T-helper 17 cell (primary cell): ENCODE measurements at places on chromosomes 2 and 18.

- no peak for DNase-seq
Measured at GRCh38 chr2:100180503-100180902, 38.1 kb upstream of the AFF3 start.

GRCh38 chr18:41326311-41326710, 628.7 kb upstream of the PIK3C3 start:
- DNase-seq = no peak

DNA sequence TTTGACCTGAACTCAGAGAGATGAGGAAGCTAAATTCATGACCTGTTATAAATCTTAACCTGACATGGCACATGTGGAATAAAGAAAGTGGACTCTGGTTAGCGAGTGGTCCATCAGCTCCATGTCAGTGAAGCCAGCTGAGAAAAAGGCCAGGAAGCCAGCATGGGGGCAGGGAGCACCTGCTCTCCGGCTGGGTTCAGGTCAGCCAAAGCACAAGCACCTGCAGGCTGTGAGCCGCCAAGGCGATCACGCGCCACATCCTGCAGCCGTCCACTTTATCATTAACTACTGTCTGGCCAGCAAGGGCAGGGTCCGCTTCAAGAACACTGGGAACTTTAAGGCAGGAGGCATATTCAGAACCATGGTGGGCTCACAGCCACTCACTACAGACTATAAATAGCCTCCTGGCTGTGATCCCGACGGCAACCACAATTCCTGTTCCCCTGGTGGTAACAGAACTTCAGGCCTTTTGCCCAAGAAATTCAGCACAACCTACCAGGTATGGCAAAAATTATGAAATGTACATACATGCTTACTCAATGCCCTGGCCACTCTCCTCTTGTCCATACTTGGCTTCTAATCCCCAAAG, 35.5 kb downstream of the ACVR1 start:
- no peak for DNase-seq

GRCh38 chr18:44897411-44897810, 216.7 kb downstream of the SETBP1 start:
- no peak for DNase-seq

GRCh38 chr2:172084645-172085459, 455 bp upstream of the DLX1 start:
- no peak for DNase-seq

GRCh38 chr2:212424082-212424481, 114.5 kb downstream of the ERBB4 start:
- no peak for DNase-seq

GRCh38 chr2:122528958-122529705, 773.7 kb downstream of the TSN start:
- DNase-seq = no peak

DNA sequence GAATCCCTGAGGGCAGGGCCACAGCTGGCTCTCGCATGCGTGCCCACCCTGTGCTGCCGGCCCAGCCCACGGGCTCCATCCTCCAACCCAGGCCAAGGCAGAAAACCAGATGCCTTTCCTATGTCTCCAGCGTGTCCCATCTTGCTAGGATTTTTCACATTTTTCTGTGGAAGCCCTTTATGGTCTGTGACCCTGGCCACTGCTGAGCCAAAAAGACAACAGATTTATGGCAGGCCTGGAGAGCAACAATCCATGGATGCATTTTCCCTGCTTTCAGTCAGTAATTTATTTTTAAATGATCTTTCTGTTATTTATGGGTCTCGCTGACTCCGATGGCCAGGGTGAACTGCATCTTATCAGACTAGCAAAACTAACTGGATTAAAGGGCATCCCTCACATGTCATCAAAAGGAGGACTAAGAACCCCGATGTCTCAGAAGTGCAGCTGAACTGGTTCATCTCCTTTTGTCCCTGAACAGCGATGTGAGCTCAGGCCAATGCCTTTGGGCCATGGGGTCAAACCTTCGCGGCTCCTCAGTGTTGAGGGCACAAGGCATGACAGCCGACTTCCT, 346.0 kb downstream of the CYRIA start:
- DNase-seq = no peak

- no peak for DNase-seq
Measured at GRCh38 chr2:174376967-174377366, 18.6 kb upstream of the SCRN3 start.

- no peak for DNase-seq
Measured at GRCh38 chr2:26494891-26495290, 17.0 kb upstream of the OTOF start.

DNA sequence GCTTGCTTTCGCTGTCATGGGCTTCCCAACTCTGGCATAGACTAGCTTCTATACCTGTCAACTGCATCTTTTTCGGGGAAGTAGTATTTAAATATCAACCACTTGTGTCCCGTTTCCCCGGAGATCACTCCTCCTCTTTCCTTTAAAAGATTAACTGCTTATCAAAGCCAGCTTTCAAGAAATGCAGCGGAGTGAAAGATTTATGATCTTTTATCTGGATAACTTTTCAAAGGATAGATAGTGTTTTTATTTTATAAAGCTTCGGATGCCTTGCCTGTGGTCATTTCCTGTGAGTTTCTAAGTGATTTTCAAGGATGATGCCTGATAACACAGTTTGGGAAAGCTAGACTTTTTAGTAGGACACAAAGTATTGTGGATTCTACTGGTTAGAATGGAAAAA, 2.9 kb upstream of the IGFBP5 start:
- DNase-seq = no peak

- no peak for DNase-seq
Measured at GRCh38 chr2:27762951-27763906, 8.3 kb upstream of the MRPL33 start.

DNA sequence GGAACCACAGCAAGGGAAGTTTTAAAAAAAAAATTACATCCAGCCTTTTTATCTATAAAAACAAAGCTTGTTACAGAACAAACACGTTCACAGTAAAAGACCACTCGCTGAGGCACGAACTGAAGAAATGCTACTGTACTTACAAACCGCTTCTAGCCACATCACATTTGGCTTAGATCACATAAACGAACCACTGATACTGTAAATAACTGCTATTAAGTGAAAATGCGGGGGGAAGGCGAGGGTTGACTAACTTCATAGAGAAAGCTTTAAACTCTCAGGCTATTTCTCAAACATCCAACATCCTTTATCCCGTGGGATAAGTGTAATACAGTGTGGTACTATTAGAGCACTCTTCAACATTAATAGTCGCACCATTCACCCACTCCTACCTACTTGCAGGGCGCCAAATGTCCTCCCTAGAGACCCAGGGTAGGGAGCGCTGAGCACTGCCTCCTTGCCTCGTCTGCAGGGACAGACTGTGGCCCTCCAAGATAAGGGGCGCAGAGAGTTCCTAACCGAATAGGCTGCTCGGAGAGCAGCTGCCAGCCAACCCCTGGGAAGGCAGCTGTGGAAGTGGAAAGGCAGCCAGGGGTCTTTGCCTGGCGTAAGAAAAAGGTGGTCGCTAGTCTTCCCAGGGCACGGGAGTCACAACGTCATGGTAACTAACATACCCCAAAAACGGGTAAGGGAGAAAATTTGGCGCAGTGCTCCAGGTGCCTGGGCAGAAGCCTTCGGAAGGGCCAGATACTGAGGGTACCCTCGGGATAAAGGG, 854 bp downstream of the GPR155 start:
- no peak for DNase-seq

- DNase-seq = no peak
Measured at GRCh38 chr2:230000118-230000841, 68.4 kb downstream of the SLC16A14 start.

DNA sequence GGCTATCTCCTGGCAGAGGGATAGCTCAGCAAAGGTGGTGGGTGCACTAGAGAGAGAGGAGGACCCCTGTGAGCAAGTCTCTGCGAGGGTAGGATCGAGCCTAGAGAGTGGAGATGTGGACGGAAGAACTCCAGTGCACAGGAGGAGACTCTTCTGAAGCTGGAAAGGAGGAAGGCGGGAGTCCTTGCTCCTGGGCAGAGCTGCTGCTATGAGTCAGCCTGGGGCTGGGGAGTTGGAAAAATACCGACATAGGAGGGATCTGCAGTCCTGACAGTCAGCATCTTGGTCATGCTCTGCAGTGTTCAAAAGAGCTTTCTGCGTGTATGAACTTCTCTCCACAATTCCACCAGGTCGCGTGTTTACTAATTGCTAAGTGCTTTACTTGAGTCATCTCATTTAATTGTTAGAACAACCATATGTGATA, 233.8 kb downstream of the LDLRAD4 start:
- DNase-seq = no peak

DNA sequence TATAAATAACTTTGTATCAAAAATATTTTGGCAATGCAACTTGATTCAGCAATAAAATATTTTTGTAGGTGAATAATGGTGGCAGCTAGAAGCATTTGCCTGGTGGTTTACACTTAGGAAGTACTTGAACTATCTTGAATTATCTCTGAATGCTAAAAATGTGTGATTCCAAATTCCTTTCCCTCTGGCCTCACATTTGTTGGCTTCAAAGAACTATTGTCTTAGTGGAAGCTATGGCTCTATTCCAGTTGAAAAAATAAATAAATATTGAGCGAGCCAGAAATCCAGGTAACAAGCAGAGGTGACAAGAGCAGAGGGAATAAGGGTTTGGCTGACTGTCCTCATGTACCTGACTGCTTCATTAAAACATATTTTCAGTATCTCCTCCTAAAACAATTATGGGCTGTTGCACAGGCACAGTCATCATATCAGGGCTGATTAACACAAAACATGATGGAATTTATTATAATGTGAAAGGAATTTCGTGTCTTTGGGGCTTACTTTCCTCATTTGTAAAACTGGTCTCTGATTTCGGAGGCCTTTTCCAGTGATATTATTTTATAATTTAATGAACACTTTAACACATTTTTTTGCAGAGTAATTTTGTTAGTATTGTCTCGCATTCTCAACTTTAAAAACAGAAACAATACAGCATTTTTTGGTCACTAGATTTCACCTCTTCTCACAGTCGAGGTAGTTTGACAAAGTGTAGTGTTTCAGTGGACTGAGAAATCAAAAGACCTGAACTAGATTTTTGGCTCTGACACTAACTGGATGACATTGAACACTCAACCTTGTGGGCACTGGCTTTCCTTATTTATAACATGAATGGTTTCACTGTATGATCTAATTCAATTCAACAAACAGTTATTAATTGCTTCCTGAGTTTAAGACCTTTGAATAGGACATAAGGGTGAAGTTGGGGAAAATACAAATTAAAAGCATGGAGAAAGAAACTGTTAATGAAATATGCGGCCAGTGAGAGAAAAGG, 7.8 kb upstream of the CAVIN2 start:
- DNase-seq = no peak
